ENCODE measurements at places on chromosomes 11 and 22.

- DNase-seq = no peak
These were observed 13.1 kb downstream of the FAM168A start for GRCh38 chr11:73584831-73585230.

DNA sequence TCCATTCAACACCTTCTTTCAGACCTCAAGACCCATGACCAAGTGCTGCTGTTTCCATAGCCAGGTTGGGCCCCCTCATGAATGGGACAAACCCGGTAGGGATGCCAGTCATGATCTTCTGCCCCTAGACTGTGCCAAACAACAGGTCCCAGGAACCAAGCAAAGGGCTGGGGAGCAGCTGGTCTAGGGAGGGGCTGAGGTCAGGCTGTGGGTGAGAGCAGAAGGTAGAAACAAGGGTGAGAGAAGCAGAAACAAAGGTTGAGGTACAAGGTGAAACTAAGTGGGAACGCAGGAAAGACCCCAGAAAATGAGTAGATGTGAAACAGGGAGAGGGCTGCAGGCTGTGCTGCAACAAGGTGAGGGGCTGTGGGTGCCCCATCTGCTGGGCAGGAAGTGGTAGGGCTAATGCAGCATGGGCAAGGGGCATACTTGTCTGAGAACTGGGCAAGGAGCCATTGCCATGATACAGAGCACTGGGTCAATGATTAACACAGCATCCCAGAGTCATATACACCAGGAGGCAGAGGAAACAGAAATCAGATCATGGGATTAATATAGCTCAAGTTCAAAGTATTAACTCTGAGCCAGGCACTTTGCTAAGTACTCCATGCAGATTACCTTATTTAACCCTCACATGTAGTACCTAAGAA, 45.9 kb downstream of the SLC1A2 start:
- no peak for DNase-seq

DNA sequence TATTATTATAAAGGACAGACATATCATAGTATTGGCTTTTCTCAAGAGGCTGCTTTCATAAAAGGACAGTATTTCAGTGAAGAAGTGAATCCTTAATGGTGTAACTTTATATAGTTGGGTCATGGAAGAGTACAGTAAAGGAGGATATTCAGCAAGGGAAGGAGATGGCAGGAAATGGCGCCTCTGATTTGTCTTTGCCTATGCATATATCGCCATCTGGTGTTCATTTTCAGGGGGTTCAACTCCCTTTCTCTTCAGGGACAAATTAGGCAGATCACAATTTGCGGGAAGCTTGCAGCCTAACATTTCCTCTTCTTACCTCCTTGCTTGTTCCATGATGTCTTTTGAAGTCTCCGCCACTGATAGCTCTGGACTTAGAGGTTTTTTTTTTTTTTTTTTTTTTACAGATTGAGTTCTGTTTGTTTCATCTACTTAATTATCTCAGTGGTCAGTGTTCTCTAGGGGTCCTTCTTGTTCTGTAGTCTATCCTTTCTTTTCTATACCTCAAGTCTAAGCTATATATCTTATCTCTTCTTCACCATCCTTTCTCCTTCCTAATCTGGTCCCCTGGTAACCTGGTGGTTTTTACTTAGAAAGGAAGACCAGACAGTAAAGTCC, 21.8 kb upstream of the RRM1 start:
- DNase-seq = peak; percentile 71

DNA sequence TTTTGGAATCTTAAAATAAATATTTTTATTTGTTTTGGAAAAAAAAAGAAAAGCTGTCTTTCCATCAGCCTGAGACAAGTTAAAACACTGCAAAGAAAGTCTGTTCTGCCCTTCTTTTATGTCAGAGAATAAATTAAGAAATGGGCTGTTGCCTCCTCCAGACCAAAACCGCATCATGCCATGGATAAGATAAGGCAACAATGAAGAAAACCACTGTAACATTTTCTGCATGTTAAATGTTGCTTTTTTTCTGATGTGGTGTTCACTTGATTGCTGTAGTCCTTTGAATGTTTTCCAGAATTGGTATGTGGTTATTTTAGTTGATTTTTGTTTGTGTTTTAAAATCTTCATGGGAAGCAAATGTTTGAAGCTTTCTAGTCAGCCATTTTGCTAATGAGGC, 319.2 kb upstream of the CNTN5 start:
- DNase-seq = no peak

GRCh38 chr11:83175815-83176214, 17.7 kb upstream of the ANKRD42 start:
- no peak for DNase-seq

DNA sequence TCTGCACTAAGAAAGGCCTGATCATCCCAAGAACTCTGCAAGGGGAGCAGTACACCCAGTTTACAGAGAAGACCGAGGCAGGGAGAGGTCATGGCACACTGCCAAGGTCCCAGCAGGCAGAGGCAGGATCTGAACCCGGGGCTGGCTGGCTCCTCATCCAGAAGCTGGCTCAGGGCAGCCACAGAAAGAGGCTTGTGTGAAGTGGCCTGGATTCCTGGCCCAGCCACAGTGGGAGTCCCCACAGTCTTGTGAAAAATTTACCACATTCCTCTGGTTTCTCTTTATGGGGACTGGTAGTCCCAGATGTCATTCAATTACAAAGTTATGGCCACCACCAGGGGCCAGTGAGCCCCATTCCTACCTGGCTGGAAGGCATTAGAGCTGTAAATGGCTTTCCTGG, 440.5 kb downstream of the MIAT start:
- DNase-seq = no peak

- no peak for DNase-seq
These were observed 26.3 kb downstream of the RNF141 start for GRCh38 chr11:10514709-10515108.

DNA sequence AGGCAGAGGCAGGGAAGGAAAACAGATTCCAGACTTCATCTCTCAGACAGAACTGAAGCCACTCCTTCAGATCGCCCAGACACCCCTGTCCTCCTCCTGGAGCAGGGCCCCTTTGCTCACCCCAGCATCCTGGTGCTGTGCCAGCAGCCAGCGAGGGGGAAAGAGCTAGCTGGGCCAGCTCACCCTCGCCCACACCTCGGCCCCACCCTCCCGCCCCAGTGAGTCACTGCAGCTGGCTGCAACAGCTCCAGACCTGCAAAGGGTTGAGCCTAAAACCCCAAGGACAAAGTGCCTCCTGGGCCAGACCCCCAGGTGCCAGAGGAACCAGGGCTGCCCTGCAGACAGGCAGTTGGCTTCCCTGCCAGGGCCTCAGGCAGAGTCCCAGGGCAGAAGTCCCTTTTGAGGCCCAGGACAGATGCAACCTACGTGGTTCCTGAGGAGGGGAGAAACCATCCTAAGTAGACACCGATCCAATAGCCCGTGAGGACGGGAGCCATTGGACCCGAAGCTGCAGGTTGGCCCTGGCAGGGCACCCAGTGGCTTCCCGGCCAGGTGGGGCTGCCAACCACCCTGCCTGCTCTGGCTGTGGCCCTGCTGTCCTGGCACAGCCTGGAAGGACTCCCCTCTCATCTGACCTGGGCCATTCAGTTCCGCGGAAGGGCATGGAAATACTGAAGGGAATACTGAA, 7.2 kb downstream of the AHNAK start:
- DNase-seq = peak; percentile 48

DNA sequence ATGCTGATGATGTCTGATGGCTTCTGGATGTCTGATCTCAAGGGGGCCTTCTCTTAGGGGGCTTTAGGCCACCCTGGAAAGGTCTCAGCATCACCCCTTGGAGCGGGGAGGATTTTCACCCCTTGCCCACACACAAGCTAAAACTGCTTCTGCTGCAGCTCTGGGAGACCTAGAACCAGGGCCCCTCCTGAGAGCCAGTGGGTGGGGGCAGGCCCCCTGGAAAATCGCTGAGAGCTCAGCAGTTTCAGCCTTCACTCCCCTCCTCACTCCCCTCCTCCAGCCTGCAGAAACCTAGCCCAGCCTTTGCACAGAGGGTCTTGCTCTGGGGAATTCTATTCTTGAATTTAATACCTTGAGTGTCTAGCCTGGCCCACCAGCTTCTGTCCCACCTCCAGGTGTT, 17.2 kb downstream of the CD6 start:
- no peak for DNase-seq

DNA sequence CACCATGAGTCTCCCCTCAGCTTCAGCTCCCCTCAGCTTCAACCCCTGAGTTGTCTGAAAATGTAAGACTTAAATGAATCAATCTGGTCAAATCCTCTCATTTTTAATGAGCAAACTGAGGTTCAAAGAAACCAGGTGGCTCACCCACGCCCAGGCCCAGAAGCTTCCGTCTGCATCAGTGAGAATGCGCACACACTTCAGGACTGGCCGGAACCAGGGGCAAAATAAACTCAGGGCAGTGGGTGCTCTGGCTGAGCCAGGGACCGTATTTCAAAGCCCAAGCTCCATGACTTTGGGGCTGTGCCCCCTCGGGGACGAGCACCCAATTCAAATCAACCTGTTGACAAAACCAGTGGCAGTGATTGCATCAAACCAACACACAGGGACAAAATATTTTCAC, 3.1 kb downstream of the SULT4A1 start:
- DNase-seq = no peak

GRCh38 chr11:115049796-115050195, 371.5 kb downstream of the NXPE2 start:
- DNase-seq = no peak

DNA sequence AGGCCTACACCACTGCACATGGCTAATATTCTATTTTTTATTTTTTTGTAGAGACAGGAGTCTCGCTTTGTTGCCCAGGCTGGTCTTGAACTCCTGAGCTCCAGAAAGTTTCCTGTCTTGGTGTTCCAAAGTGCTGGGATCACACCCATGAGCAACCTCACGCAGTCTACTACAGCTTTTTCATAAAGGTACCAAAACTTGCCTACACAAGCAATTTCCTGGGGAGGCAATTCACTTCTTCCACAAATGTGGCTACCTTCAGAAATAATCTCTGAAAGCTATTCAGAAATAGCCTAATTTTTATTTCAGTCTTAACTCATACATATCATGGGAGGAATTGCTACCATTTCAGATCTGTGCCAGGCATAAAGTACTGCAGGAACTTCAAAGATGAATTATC, 11.4 kb downstream of the SLC35F2 start:
- no peak for DNase-seq

- no peak for DNase-seq
These were observed 84.9 kb downstream of the DDIAS start for GRCh38 chr11:82986446-82986845.

DNA sequence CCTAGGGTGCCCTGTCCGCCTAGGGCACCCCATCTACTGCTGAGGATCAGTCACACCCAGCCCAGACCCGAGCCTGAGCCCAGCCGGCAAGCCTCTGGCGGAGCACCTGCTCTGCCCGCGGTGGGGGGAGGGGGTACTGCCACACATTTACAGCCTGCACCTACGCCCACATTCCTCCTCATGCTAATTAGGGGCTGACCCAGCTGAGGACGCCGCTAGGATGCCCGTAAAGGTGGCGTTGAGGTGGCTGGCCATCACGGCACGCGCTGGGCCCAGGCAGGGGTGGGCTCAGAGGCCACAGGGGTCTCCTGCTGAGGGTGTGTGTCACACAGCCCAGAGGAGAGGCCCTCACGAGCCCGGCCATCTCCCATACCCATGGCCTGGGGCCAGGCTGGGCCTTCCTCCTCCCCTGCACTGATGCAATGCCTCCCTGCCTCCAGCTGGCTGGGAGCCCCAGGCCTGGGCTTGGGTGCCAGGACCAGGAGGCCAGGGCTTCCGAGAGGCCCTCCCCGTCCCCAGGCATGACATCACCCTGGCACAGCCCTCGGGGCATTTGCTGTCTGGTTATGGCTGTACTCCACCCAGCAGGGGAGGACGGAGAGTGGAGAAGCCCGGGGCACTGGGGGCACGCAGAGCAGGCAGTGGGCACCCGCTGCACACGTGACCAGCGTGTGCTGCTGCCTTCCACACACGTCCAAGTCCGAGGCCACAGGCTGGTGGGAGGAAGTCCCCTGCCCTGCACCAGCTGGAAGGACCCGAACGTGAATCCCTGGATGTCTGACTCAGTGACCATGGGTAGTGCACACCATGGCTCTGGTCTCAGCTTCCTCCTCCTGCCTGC, 12.7 kb downstream of the DUSP8 start:
- peak; percentile 39 for DNase-seq

DNA sequence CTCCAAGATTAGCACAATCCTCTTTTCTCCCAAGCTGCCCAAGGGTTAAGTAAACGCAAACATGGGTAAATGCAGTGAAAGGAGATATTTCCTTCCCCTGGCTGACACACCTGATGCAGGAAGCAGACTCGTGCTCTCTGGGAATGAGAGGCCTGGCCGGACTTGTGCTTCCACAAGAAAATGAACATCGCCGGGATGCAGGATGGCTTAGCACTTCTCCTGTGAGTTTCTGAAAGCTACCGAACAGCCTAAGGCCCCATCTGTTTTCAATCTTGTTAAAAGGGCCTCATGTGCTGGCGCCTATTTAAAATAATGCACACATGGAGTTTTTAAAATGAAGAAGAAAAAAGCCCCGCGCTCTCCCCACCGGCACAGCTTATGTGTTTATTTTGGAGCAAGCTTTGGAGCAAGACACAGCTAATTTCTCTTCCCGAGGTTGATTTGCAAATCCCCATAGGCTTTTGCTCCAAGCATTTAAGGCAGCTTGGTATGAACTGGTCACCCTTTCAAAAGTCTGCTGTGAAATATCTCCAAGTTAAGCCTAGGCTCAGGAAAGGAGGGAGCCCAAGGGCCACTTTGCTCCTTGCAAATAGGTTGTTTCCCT, 100.9 kb downstream of the SYN3 start:
- no peak for DNase-seq

- DNase-seq = no peak
These were observed 361.2 kb downstream of the TMEM135 start for GRCh38 chr11:87398931-87399330.

DNA sequence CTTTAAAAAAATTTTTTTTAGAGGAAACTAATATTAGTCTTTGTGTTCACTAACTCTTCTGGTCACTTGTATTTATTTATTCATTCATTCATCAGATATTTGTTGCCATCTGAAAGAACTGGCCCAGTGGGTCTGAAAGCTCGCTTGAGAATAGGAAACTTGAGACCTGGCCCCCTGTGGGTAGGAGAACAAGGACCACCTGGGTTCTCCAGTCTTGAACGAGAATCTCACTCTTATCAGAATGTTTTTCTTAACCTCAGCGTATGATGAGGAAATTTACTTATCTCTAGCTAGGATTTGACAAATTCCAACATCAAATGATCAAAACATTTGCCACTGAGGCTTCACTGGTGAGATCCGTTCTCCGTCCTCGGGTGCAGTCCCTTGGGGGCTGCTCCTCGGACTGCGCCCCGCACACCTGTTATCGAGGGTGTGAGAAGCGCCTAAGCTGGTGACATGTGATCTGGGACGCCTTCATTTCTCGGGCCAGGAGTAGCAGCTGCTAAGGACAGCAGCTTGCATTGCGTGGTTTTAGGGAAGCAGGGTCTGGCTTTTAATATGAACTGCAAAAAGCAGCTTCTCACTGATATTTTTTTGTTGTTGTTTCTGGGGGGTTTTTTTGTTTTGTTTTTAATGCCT, 6.3 kb downstream of the C22orf31 start:
- DNase-seq = no peak

GRCh38 chr11:24324211-24324610, 172.6 kb upstream of the LUZP2 start:
- DNase-seq = no peak

DNA sequence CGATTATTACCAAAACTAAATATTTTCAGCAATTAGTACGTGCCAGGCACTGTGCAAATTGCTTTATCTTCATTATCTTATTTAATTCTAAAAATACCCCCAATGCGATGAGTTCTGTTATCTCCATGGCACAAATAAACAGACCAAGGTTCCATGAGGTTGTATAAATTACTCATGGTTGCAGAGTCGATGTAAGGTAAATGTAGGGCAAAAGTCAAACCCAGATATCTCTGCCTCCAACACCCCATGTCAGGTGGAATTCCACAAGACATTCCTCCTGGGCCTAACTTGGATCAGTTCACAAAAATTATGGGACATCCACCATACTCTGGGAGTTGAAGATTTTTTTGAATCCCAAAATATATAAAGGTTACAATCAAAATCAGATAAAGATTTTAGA, 43.7 kb downstream of the ISX start:
- DNase-seq = no peak

Measured in NCI-H526 treated with DMSO at 0.1 percent for 48 hours (cell line).